ENCODE measurements at places on chromosomes 16 and 17.

GRCh38 chr17:39738983-39739884, 1.5 kb downstream of the GRB7 start:
- DNase-seq, result peak; percentile 85

DNA sequence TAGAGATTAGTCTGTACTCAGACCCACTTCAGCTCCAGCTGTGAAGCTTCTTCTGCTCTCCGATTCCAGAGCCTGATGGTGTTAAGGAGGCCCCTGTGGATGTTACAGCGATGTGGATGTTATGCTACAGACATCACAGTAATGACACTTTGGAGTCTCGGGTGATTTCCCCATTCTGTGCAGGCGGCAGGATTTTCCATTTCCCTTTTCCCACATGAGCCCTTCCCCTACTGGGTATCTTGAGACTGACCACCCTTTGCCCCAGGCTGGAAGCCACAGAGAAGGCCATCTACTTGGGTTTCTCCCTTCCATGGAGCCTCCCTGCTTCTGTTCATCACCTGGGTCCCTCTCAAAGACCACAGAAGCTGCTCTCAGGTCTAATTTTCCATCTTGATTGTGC, 78.3 kb downstream of the KCNJ12 start:
- no peak for DNase-seq

- peak; percentile 86 for DNase-seq
These were observed 24.2 kb downstream of the B9D1 start for GRCh38 chr17:19338031-19338990.

DNA sequence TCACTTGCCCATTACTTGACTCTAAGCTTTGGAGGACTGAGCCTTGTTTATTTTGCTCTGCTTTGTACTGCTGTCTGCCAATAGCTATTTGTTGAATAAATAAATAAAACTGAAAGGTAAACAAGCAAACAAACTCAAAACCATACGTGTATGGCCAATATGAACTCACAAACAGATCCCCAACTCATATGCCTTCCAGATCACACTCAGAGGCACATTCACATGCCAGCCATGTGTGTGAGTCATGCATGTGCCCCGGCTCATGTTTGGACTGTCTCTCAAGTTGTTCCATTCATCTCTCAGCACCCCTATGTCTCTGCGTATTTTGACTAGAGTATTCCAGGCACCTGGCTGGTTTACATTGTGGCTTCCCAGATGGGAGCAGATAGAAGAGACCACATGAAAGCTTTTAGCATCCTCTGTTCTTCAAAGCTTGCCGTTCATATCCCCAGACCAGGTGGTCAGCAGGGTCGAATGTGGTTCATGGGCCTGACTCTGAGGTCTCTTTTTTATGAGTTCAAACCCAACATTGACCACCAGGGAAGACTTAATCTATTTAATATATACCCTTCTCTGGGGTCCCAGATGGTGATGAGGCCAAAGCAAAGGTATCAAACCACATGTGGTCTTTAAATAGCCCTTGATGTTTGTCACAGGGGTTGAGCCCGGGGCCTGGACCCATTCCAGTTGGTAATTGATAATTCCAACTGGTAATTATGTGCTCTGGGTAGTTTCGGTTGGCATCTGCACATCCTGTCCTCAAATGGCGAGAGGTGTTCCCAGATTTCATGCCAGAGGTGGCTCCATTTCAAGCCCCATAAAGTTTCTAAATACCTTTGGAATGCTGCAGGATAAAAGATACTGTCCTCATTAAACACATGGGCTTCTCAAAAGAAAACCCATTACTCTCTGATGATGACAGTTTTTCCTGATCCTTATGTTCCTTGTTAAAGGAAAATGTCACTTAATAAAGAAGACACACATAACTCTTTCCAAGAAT, 287.3 kb upstream of the MAF start:
- no peak for DNase-seq

DNA sequence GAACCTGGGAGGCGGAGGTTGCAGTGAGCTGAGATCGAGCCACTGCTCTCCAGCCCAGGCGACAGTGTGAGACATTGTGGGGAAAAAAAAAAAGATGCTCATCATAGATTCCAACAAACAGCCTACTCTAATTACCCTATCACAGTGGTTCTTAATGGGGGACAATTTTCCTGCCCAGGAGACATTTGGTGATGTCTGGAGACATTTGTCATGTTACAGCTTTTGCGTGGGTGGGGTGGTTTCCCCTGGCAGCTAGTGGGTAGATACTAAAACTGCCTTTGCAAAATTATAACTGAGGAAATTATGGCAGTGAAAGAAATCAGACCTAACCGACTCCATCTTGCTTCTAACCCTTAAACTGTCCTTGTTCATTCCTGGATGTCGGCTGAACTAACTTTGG, 92.5 kb upstream of the RBL2 start:
- DNase-seq, result no peak

GRCh38 chr17:80861892-80862291, 129.7 kb upstream of the CHMP6 start:
- peak; percentile 75 for DNase-seq

- no peak for DNase-seq
These were observed 7.9 kb upstream of the MON1B start for GRCh38 chr16:77183137-77183536.

DNA sequence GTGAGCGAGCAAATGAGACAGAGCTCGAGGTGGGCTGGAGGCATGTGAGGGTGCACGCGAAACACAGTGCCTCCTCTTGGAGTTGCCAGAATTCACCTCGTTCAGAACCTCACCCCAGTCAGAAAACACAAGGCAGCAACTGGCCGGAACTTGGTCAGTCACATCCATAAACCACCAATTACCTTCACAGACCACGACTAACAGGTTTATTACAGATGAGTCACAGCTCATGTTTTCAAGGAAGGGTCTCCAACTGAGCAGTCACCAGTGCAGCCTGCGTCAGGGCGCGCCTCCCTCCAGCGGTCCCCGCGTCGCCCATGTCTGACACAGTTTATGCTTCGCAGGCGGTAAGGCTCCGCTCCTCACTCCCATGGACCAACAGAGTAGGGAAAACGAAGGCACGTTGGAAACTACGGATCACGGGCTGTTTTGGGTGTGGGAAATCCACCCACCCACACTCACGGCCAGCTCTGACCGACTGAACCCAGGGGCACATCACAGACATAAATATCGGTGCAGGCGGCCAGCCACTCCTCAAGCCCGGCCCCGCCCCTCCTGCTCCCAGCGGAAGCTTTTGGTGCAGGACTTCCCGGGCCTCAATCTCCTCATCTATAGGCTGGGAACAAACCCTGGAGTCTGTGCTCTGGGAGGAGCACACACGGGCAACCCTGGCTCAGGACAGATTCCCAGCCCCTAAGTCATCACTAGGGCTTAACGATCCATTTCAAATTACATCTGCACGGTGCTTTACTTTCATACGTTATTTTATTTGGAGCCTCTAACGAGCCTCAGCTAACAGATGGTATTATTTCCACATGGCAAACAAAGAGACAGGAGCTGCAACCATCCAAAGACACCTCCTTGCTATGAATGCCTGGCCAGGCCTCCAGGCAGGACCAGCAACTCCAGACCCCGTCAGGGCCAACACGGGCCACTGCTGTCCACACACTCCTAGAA, 126.3 kb downstream of the ZNF778 start:
- DNase-seq, result peak; percentile 69

GRCh38 chr16:58684001-58684353, 593 bp downstream of the SLC38A7 start:
- DNase-seq, result no peak

DNA sequence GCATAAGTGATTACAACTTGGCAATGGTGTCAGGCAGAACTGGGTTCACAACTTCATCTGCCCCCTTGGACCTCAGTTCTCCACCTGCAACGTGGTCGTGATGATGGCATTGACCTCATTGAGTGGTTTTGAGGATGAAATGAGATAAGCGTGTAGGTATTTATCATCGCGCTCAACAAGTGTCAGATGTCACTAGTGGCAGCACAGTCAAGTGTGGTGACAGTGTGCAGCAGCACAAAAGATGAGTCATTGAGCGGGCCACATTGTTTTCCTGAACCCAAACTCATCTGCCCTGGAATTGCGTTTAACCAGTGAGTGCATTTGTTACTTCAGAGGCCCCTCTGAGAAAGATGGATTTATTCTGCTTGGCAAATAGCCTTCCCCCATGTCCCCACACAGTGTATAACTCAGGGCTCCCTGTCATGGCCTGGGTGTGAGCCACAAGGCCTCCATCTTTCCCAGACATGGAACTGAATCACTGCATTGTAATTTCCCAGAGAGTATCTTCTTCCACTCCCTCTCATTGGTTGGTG, 20.9 kb downstream of the IRX3 start:
- DNase-seq, result no peak

- DNase-seq, result no peak
These were observed 4.5 kb upstream of the BRCA1 start for GRCh38 chr17:43129671-43130010.

DNA sequence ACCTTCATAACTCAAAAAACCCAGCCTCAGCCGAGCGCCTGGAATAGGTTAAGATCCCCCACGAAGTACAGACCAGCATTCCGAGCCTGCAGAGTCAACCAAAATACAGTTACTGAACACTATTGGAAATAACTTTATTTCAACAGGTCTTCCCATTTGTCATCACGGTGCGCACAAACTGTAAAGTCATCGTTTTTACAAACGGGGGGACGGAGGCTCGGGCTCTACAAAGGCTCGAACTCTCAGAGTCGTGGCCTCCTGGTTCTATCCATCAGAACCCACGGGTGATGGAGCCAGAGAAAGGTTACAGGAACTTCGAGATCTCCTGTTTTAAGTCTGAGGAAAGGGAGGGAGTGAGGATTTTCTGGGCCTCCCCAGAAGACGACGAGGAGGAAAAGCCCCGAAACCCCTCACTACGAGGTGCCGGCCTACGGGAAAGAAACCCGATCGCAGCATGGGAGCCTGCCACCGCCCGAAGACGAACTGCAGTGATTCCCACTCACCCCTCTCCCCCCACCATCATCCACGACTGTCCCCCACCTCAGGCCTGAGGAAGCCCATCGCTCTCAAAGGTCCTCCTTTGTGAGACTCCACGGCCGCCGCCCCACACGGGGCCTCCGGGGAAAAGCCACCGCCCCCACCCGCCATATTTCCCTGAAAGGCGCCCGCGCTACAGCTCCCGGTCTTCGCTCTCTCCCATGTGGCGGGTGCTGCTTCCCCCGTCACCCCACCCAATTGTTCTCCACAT, 917 bp downstream of the YWHAE start:
- no peak for DNase-seq

GRCh38 chr17:2062571-2063183, 7.8 kb downstream of the HIC1 start:
- DNase-seq, result no peak

All from ELF-1 (cell line).